B cell (primary cell): ENCODE measurements at places on chromosomes 12 and 14. TPM values are rescaled to one million over a fixed set of nuclear protein-coding genes. Genes with fewer than 3 reads are reported as not detected.

IGF1 gene
- total RNA-seq: 0.05 TPM in 1 of 2 replicates, not detected in the other

DNA sequence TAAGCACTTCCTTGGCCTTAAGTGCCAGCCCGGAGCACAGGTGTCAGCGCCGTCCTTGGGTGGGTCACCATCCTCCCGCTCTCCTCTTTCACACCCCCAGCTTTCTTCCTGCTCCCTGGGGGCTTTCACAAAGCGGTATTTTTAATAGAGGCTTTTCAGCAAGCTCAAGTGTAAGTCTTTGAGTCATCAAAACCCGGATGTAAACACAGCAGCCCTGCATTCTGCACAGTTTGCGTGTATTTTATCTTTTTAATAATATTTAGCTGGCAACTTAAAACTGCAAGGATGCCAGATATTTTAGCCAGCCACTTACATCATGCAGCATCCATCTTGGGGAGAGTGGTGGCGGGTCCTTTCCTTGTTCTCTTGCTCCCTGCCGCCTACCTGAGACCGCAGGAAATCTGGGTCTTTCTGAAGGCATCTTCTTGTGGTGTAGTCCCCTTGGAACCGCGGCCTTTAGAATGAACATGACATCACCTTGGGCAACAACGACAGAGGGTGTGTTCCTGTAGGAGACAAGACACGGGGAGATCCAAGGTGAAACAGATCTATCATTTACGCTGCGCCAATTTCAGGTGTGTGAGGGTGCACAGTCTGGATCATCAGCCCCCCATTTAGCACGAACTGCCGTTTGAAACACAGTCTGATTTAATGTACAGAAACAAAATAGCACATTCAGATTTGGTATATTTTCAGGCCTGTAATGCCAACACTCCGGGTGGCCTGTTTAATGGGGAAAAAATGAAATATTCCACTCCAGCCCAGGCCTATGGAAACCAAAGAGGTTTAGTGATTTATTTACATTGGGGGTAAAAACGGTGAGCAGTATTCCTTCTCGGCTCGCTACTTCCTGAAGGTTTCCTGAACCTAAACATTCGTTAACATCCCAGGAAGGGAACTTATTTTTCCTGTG lies 12.5 kb upstream of the IRF2BPL start:
- H3K4me1 ChIP-seq: peaks cover 71% of the 10 kb centered on the region
- H3K27me3 ChIP-seq: no peaks in the 10 kb centered on the region
- peak overlapping the region; percentile 56 for H3K4me3 ChIP-seq
- peak overlapping the region; percentile 93 for H3K27ac ChIP-seq
- H3K36me3 ChIP-seq: no peaks in the 10 kb centered on the region

CATSPERB gene
- 0.12 TPM in 1 of 2 replicates, not detected in the other for total RNA-seq

B3GNT4 gene
- total RNA-seq: 0.12 TPM in 1 of 2 replicates, not detected in the other

DNA sequence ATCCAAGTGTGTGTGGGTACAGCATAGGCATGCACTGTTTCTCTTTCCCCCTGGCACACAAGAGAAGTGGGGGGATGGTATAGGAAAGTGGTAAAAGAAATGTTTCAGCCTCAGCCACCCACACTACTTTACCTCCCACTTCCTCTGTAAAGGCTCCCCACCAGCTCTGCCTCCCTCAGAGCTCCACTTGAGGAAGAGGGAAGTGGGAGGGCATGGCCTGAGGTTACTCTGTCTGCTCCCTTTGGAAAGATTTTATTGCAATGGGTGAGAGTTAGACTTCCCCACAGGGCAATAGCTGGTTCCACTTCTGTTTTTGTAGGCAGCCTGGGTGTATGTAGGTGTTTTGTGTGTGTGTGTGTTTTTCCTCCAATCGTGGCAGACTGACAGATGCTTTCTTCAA lies 145.3 kb downstream of the SSPN start:
- H3K27me3 ChIP-seq: no peaks in the 10 kb centered on the region
- H3K4me1 ChIP-seq: peaks cover 15% of the 10 kb centered on the region
- no peak overlapping the region for H3K27ac ChIP-seq
- H3K4me3 ChIP-seq: no peak overlapping the region

DNA sequence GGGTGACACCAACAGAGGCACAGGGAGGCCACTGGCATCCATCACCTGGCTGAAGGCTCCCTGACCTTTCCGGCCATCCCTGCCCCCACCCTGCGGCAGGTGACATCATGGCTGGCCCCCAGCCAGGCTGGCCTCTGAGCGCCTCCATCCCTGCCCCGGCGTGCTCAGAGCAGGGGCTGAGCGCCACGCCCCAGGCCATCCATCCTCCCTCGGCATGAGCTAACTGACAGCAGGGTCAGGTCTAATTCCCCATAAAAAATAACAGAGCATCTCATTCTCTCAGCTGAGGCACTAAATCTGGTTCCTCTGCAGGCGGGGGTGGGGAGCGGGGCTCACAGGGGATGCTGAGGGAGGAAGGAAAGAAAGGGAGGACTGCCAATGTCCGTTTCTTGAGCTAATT lies 50.7 kb downstream of the PRIMA1 start:
- no peak overlapping the region for H3K4me3 ChIP-seq
- no peaks in the 10 kb centered on the region for H3K27me3 ChIP-seq
- H3K36me3 ChIP-seq: no peaks in the 10 kb centered on the region
- no peak for DNase-seq
- no peak overlapping the region for H3K27ac ChIP-seq
- H3K4me1 ChIP-seq: no peaks in the 10 kb centered on the region

- H3K4me3 ChIP-seq: no peak overlapping the region
- DNase-seq: no peak
- peaks cover 2% of the 10 kb centered on the region for H3K4me1 ChIP-seq
- H3K27me3 ChIP-seq: no peaks in the 10 kb centered on the region
- H3K27ac ChIP-seq: no peak overlapping the region
Observed at GRCh38 chr12:42213023-42213422, 25.0 kb downstream of the YAF2 start.

GRCh38 chr12:131943876-131944275 lies 5.9 kb upstream of the EP400 start:
- H3K4me1 ChIP-seq: peaks cover 1% of the 10 kb centered on the region
- H3K27ac ChIP-seq: no peak overlapping the region
- no peak overlapping the region for H3K4me3 ChIP-seq
- no peaks in the 10 kb centered on the region for H3K36me3 ChIP-seq

MARK3 gene
- total RNA-seq: 139 and 142 TPM in 2 replicates

GRCh38 chr12:49400304-49400703 lies 33.0 kb downstream of the SPATS2 start:
- no peaks in the 10 kb centered on the region for H3K4me1 ChIP-seq
- H3K36me3 ChIP-seq: no peaks in the 10 kb centered on the region
- H3K27ac ChIP-seq: no peak overlapping the region

CLEC4C gene
- total RNA-seq: 0.39 TPM in 1 of 2 replicates, not detected in the other

KCNH5 gene
- not detected in 2 replicates for total RNA-seq

GRCh38 chr12:114430306-114430705 lies 24.4 kb upstream of the TBX5 start:
- no peak for DNase-seq
- no peaks in the 10 kb centered on the region for H3K4me1 ChIP-seq
- H3K36me3 ChIP-seq: no peaks in the 10 kb centered on the region

- H3K36me3 ChIP-seq: no peaks in the 10 kb centered on the region
- H3K27me3 ChIP-seq: no peaks in the 10 kb centered on the region
- H3K4me1 ChIP-seq: peaks cover 40% of the 10 kb centered on the region
Observed at GRCh38 chr14:105019861-105020814, 745 bp downstream of the CDCA4 start.

KIF5A gene
- total RNA-seq: 0.56 and 0.67 TPM in 2 replicates

LALBA gene
- total RNA-seq: not detected in 2 replicates

DNA sequence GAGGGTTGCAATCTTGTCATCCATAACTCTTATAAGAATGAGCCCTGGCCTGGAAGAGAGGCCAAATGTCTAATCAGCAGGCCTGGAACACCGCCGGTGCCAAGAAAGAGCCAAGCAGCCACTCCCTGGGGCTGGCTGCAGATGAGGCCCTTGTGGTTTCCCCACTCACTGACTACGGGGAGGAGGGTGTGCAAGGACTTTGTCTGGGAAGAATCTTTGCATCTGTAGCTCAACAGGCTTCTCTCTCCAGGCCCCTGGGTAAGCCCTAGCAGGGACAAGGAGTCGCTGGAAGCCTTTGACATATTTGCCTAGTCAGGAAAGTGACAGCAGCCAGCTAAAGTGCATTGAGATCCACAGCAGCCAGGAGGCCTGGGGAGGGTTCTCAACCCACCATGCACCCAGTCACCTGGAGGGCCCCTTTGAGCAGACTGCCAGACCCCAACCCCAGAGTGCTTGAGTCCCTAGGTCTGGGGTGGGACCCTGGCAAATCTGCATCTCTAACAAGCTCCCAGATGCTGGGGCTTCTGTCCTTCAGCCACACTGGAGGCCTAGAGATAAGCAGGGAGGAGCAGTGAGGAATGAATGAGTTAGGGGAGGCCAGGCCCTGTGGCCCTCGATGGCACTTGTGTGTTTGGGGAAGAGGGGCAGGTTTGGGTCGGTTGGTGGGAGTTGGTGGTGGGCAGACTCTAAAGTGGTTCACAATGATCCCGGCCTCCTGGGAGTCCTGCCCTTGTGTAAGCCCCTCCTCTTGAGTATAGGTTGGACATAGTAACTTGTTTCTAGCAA lies 13.9 kb upstream of the LRTM2 start:
- H3K4me1 ChIP-seq: peaks cover 8% of the 10 kb centered on the region
- no peak overlapping the region for H3K27ac ChIP-seq
- no peak for DNase-seq
- H3K36me3 ChIP-seq: no peaks in the 10 kb centered on the region
- H3K27me3 ChIP-seq: no peaks in the 10 kb centered on the region

GRCh38 chr12:107335802-107336570 lies 242.6 kb upstream of the CRY1 start:
- H3K4me1 ChIP-seq: no peaks in the 10 kb centered on the region
- no peak for DNase-seq
- H3K36me3 ChIP-seq: no peaks in the 10 kb centered on the region
- H3K27me3 ChIP-seq: no peaks in the 10 kb centered on the region
